Neural crest cell (in vitro differentiated cells): ENCODE measurements at places on chromosomes 13 and 19.

GRCh38 chr13:50766013-50766412 is 77.5 kb downstream of the DLEU7 start:
- no peak for DNase-seq

DNA sequence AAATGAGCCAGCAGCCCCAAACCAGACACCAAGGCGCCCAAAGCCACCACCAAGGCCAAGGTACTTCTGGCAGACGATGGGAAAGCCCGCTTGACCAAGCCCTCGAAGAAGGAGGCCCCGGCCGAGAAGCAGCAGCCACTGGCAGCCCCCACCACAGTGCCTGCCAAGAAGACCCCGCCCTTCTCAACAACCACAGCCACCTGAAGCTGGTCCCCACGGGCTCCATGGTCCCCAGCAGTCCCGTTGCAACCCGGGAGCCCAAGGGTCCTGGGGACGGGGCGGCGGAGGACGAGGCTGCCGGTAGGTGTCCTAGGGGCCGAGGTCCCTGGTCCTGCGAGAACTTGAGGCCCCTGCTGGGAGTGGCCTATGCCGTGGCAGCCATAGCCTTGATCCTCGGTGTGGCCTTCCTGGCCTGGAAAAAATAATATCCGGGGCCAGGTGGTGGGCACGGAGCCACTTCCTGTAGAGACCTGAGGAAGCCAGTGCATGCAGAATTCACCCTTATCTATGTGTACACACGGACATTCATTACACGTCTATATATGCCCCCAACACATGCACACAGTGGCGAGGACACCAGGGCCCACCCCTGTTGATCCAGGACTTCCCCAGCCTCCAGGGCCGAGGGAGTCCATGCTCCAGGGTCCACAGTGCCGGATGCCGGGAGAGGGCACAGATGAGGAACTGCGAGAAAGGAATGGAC is 13.8 kb downstream of the C1QTNF9 start:
- DNase-seq = no peak

DNA sequence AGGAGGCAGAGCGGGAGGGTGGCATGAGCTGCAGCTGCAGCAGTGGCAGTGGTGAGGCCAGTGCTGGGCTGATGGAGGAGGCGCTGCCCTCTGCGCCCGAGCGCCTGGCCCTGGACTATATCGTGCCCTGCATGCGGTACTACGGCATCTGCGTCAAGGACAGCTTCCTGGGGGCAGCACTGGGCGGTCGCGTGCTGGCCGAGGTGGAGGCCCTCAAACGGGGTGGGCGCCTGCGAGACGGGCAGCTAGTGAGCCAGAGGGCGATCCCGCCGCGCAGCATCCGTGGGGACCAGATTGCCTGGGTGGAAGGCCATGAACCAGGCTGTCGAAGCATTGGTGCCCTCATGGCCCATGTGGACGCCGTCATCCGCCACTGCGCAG is 2.0 kb downstream of the EGLN2 start:
- DNase-seq = no peak

- DNase-seq = peak; percentile 34
Measured at GRCh38 chr13:112893570-112894422, 75.2 kb upstream of the MCF2L start.
